Left forelimb (tissue), 1 donor: ENCODE measurements at places on chromosomes 13 and 19.

DNA sequence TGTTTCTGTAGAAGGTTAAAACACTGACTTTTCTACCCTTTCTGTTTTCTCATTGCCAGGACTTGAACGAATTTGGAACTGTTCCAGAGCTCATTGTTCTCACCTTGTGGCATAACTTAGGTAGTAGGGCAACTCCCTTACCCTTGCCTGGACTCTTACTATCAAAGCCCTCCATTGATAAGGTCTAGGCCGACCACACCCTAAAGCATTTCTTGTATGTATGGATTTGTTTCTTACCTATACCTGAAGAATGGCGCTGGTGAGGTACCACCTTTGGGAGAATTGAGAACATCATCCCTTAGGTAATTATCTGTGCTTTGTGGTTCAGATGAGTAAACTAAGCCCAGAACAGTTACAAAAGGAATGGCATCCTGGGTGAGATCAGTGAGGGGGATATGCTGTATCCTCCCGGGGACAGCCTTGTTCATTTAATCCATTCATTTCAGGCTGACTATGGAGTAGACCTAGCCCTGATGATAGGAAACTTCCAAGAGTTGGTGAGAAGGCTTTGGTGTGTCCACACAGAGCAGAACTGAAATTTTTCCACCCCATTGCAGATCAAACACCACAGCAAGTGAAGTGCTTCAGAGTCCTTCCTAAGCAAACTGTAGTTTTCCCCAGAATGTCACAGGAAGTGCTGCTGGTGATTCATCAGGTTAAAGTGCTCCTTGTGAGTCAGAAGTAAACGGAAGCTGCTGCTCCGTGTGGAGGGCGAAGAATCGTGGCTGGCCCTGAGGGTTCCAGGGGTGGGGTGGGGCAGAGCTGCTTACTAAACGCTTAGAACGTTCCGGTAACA, 113.0 kb downstream of the TEX26 start:
- DNase-seq: peak; percentile 2

- no peak for DNase-seq
These were observed 38.6 kb upstream of the CCNE1 start for GRCh38 chr19:29773141-29773540.

- DNase-seq: no peak
These were observed 43.7 kb upstream of the ENOX1 start for GRCh38 chr13:43830497-43830881.

DNA sequence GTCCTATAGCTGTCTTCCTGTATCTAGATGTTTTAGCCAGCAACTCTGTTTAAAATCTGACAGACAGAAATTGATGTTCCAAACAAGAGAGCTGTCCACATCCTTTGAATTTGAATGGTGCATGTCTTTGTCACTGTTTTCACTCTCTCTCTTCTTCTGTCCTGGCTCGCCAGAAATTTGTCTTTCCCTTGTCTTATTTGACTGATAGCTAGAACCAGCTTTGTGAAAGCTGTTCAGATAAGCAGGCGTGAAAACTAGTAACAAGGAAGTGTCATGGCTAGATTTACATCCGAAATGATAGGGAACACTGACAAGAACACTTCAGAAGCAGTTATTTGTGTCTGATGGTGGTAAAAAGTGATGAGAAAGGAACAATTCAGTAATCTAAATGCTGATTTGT, 354.9 kb upstream of the SLITRK1 start:
- no peak for DNase-seq

- no peak for DNase-seq
These were observed 277.3 kb downstream of the ATP8A2 start for GRCh38 chr13:25649001-25649633.

- DNase-seq: no peak
These were observed 5.3 kb upstream of the ZNF613 start for GRCh38 chr19:51921949-51922348.

- no peak for DNase-seq
These were observed 48.4 kb downstream of the SMIM24 start for GRCh38 chr19:3431760-3432397.

DNA sequence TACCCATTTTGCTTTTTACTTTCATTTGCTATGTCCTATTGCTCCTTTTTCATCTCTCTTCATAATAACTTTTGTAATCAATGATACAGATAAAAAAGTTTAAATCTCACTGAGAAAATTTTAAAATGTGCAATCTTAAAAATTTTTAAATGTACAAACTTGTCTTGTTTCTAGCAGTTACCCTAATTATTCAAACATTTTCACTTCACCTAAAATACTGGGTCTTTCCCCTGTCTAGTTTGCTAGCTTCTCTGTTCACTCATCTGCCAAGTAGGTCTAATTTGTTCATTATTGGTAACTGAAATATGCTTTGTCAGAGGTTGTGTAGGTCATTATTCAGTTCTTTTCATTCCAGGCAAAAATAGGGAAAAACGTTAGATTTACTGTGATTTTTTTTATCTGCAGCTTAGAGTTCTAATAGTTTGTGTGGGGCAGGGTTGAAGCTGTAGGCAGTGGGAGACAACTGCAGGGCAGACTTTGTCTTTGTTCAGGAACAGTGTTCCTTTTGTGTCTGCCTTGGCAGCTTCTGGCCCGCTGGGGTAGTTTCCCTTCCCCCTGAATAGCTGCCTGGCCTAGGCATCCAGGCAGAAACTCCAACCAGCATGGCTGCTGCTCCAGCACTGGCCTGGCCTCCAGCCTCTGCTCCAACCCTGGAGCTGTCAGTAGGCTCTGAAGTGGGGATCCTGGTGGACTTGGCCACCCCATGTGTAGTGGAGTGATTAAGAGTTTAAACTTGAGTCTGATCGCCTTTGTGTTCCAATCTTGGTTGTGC, 48.5 kb downstream of the WDFY2 start:
- DNase-seq: no peak

DNA sequence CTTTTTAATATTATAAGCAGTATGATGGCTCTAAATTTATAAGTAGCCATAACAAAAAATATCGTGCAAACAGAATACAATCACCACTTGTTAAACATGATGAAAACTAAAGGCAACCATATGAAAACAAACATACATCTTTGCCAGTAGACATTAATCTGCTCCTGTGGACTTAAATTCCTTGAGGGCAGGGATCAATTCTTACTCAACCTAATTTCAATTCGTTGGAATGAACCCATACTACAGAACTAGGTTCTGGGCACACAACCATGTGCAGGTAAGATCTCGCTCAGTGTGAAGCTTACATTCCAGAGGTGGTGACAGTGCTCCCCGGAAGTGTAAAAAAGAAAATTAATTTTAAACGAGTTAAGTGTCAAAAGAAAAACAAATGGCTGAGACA, 13.4 kb downstream of the TBC1D4 start:
- DNase-seq: no peak

DNA sequence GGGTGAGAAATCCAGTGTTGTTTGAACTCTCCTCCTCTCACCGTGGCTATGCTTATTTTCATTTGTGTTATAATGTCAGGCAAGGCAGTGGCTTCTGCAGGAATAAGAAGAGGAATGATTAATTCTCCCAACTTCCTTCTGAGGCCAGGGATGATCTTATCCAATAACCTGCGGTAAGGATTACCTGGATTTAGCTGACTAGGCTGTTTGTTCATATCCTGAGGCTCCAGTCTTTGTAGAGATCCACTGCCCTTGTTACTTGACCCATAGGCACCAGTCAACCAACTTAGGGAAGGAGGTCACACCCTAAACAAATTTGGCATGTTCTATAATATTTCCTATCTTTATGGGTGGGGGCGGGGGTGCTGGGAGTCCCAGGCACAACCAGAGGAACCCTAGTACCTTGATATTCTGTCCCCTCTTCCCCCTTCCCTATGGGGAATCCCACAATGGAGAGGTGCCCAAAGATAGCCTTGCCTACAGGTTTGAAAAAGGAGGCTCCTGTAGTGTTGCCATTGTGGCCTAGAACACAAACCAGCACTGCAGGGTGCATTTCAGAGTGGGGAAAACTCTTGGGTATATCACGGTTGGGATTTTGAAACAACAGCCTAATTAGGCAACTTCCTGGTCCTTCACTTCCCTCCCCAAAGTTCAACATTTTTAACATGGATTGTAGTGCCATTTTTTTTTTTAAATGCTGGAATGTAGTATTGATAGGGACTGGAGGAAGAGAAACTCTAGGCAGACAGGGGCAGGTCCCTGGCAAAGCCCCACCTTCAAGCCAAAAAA, 977.5 kb upstream of the SPRY2 start:
- DNase-seq: no peak

DNA sequence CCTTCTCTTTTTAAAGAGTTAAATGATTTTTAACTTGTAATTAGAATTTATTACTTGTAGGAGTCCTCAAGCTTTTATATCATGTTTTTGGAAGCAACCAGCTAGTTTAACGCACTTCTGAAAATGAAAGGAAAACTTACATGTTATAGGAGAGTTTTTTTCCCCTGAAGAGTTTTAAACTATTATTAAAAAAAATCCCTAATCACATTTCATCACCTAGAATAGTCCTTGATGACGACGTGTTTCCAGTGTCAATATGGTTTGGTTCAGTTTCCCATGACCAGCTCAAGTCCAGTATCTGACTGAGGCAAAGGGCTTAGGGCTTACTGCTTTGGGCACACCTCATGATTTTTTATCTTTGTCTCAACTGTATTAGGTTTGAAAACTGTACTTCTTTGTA, 36.0 kb downstream of the URI1 start:
- DNase-seq: no peak

- no peak for DNase-seq
These were observed 21.1 kb downstream of the ARL11 start for GRCh38 chr13:49649244-49649962.

GRCh38 chr19:47699360-47699917, 13.8 kb upstream of the EHD2 start:
- DNase-seq: no peak

GRCh38 chr13:106151056-106151699, 384.3 kb downstream of the EFNB2 start:
- no peak for DNase-seq

DNA sequence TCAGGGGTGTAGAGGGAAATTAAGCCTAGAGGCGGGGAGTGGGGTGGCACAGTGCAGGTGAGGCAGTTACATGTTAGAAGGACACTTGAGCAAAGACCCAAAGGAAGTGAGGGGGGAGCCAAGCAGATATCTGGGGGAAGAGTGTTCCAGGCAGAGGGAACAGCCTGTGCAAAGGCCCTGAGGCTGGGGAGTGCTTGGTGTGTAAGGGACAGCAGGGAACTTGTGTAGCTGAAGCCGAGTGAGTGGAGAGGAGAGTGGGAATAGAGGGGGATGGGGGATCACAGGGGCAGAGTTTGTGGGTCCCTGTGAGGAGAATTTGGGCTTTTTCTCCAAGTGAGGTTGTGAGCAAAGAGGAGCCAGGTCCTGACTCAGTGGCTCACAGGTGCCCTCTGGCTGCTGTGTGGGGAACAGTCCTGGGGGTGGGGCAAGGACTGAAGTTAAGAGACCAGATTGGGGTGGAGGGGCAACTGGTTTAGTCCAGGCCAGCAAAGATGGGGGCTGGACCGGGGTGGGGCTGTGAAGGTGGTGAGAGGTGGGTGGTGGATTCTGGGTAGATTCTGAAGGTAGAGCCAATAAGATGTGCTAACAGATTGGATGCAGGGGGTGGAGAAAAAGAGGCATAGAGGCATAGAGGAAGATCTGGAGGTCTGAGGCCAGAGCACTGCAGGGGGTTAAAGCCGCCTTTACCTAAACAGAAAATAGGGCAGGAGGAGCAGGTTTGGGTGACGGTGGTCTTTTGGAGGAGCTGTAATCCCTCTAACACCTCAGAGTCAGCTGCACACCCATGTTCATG, 75.3 kb downstream of the CACNA1A start:
- DNase-seq: no peak

DNA sequence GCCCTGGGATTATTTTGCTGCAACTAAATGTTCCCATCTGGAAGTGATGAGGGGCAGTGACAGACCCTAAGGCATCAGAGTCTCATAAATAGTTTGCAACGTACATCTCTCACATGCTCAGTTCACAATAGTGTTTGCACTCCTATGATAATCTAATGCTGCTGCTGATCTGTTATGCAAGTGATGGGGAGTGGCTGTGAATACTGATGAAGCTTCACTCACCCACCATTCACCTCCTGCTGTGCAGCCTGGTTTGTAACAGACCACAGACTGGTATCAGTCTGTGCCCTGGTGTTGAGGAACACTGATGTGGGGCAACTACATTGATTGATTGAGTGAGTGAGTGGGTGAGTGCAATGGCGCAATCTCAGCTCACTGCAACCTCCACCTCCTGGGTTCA, 54.9 kb downstream of the ZNF726 start:
- no peak for DNase-seq

DNA sequence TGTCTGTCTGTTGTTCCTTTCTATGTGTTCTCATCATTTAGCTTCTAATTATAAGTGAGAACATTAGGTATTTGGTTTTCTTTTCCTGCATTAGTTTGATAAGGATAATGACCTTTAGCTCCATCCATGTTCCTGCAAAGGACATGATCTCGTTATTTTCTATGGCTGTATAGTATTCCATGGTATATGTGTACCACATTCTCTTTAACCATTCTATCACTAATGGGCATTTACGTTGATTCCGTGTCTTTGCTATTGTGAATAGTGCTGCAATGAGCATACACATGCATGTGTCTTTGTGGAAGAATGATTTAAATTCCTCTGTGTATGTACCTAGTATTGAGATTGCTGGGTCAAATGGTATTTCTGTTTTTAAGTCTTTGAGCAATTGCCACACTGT, 1799.7 kb downstream of the SLITRK5 start:
- DNase-seq: no peak

DNA sequence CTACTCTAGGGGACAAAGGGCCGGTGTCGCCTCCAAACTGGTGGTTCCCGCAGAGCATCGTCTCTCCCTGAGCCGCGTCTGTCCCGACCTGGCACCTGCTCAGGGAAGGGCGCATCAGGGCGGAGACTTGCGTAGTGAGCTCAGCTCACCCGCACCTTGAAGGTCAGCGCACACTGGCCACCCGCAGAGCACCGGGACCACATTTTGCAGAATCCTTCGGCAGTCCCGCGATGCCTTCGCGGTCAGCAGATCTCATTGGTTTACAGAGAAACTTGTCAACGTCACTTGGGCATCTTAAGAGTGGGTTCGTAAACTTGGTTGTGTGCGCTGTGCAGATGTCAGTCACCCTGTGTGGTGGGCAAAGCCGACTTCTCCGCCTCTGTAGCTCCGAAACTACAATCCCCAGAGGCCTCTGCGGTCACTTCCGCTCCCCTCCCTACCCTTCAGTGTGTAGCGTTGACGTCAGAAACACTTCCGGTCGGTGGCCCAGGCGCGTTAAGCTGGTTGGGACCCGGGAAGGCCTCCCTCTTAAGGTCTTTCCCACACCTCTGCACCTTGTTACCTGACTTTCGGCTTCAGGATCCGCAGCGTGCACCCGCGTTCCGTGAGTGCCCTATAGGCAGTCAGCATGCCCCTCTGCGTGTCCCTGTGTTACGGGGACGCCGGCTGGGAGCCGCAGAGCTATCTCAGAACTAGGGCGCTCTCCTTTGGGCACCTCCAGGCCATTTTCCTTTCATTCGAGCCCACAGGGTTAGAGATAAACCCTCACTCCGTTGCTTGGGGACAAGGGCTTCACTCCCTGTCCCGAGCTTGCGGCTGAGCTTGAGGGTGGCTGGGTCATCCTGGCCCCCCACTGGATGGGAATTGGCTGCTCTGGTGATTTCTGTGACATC, 36.5 kb upstream of the ZNF527 start:
- DNase-seq: peak; percentile 93

- DNase-seq: no peak
These were observed 706 bp upstream of the DNAJC3 start for GRCh38 chr13:95676105-95676761.

GRCh38 chr13:102028868-102029267, 373.0 kb downstream of the FGF14 start:
- no peak for DNase-seq
